B cell (primary cell): ENCODE measurements at places on chromosomes 12 and 14. TPM values are rescaled to one million over a fixed set of nuclear protein-coding genes. Genes with fewer than 3 reads are reported as not detected.

DNA sequence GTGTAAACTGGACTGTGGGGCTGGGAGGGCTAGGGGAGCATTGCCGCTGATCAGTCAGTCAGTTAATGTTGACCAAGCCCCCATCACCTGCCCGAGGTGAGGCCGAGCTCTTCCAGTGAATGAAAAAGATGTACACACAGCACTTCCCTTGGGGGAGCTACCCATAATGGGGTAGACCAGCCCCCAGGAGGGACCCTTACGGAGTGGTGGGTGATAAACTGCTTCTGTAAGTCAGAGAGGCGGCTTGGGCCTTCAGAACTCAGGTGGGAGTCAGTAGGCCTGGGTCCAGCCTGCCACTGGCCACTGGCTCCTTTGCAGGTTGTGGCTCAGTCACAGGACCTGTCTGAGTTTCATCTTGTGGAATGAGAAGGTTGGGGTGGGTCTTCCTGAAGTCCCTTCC lies 43.5 kb downstream of the TSPAN9 start:
- no peak for DNase-seq

- no peak for DNase-seq
Measured at GRCh38 chr12:95836185-95836609, 22.6 kb upstream of the SNRPF start.

DNA sequence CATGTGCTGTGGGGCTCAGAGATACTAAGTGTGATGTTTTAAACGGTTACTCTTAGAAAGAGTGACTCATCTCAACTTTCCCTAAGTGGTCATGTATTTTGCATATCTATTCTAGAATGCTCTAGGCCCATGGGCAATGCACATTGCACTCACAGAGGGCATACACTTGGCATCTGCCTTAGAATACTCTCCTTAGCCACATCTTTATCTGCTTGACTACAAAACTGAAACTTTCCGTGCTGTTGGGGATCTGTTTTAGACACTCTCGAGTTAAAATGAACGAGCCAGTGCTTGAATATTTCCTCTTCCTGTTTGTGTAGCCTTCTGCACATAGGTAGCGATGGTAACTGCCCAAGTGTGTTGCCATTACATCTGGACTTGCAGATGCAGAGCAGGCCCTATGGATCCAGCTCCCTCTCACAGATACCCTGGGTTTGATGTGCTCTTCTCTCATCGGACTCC lies 180.5 kb downstream of the CAND1 start:
- peak; percentile 33 for DNase-seq

- DNase-seq, result no peak
Measured at GRCh38 chr12:57902478-57902969, 38.8 kb upstream of the ATP23 start.

DNA sequence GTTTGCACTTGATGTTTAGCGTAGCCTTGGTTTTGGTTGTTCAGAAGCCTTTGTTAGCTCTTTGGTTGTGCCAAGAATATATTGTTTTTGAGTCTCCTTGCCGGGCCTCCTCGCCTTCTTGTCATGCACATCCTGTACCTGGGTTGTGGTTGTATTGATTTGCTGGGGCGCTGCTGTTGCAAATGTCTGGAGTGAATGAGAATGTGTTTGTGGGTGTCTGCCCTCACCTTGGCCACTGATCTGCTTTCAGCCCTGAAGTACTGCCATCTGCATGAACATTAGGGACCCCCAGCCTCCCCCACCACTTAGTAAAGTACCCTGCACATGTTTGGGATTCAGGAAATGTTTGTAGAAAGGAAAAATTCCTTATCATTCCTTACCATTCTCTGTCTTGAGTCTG lies 16.5 kb downstream of the PRKCH start:
- no peak for DNase-seq

DNA sequence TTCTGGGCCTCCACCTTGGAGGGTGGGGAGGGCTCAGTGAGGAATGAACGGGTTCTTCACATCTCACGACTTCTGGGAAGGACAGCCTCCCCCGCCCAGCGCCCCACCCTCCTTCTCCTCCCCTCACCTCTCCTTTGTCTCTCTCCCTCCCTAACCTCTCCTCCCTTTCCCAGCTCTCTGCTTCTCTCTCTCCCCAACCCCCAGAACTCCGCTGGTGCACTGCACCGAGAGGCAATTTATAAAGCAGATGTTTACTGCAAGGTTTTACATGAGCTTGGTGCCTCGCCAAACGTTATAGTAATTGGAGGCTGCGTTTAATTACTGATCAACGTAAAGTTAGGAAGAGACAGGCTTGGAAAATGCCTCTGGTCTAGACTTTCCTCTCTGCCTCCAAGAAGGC lies 42.9 kb upstream of the FAM222A start:
- no peak for DNase-seq

DNA sequence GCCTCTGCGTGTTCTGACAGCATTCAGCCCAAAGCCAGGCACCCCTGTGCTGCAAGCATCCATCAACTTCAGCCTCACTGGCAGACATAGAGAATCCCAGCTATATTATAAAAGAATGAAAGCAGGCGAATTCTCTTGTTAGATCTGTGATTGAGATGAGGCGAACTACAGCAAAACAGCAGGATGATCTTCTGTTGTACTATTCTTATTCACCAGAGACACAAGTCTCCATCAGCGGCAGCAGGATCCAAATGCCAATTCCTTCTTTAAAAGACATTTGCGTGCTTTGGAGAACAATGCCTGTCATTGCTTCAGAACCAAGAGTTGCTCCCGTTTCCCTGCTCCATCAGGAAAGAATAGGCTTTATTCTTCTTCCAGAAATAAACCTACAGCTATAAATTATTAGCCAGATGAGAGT lies 188.9 kb downstream of the SLC41A2 start:
- no peak for DNase-seq

GRCh38 chr14:37116933-37117849 lies 55.2 kb downstream of the SLC25A21 start:
- no peak for DNase-seq

GRCh38 chr12:117580718-117581062 lies 219.3 kb upstream of the NOS1 start:
- no peak for DNase-seq

GRCh38 chr12:94026596-94026995 lies 121.8 kb upstream of the PLXNC1 start:
- DNase-seq, result no peak

Gene USP30
- 24.7 and 32.5 TPM in 2 replicates for total RNA-seq

Gene POU6F1
- total RNA-seq, result 57.5 and 62.6 TPM in 2 replicates

Gene IRAK4
- 47.0 and 52.7 TPM in 2 replicates for total RNA-seq

Gene CLEC7A
- total RNA-seq, result 0.67 and 0.90 TPM in 2 replicates

Gene P2RX2
- not detected in 2 replicates for total RNA-seq

Gene PYGL
- 0.49 and 0.64 TPM in 2 replicates for total RNA-seq
